Fibroblast of lung (primary cell): ENCODE measurements at places on chromosomes 11 and 22. TPM values are rescaled to one million over a fixed set of nuclear protein-coding genes. Genes with fewer than 3 reads are reported as not detected.
A peak's percentile ranks its signal among the peaks of the same experiment; 100 is the strongest.

DNA sequence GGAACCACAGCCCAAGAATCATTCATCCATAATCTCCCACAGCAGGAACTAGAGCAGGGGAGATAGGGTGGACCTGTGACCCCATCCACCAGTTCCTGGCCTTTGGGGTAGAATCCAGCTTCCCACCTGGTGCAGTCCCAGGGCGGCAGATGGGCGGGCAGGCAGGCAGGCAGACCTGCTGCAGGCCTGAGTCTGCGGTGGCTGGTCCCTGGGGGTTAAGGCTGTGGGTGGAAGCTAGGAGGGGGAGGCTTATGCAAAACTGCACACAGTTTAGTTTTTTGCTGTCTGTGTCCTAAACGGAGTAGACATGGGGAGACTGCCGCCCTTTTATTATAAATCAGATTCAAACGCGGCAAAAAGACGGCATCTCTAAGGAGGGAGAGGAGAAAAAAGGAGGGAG lies 4.5 kb upstream of the NEFH start:
- H3K4me1 ChIP-seq: no peaks in the 10 kb centered on the region
- H3K27ac ChIP-seq: no peak overlapping the region
- H3K27me3 ChIP-seq: peaks cover 23% of the 10 kb centered on the region
- no peak for DNase-seq

DNA sequence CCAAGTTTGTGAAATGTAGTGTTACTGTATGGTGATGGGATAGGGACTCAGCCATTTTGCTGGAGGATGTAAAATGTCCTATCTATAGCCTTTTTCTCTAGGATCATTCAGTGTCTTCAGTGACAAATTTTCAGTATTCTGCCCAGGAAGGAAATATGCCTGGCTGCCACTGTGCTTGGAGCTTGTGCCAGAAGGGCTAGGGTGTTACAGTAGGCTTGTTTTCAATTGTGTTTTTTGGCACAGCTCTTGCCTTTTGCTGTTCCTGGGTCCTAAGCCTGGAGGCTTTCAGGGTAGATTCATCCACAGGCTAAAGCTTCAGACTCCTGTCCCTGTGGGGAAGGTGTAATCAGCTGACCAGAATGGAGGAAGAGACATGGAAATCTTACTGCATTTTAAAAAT lies 22.0 kb upstream of the PHOX2A start:
- no peaks in the 10 kb centered on the region for H3K36me3 ChIP-seq
- H3K4me3 ChIP-seq: no peak overlapping the region
- peaks cover 2% of the 10 kb centered on the region for H3K27me3 ChIP-seq
- H3K27ac ChIP-seq: no peak overlapping the region

FEN1 gene
- total RNA-seq: 3.6 and 3.8 TPM in 2 replicates

DNA sequence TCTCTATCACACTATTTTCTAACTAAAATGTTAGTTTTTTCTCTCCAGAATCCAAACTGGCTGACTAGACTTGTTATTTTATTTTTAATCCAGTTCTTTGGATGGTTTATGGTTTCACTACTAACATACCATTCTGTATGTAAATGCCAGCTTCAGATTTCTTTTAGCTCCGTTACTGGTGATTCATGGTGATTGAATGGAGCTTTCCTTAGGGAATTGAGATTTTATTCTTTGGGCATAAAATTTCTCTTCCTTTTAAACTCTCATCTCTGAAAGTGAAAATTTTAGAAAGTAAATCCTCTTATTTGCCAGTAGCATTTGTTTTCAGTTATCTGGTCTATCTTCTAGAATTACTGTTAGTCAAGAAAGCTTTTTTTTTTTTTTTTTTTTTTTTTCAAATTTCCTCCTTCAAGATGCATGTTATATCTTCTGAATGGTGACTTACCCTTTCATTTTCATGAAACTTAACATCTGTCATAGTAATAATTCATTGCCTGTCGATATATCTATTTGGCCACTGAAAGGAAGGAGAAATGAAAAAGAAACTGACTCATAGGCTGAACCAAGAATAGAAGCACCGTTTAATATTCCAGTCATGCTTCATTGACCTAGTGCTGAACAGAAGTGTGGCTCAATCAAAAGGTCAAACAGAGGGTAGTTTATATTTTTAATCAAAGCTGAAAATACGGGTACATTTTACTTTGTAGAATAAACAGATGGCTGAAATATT lies 6.4 kb downstream of the ENDOD1 start:
- H3K27me3 ChIP-seq: no peaks in the 10 kb centered on the region
- peak; percentile 74 for DNase-seq
- no peaks in the 10 kb centered on the region for H3K36me3 ChIP-seq
- no peak overlapping the region for H3K4me3 ChIP-seq
- peaks cover 15% of the 10 kb centered on the region for H3K4me1 ChIP-seq
- H3K27ac ChIP-seq: no peak overlapping the region

DNA sequence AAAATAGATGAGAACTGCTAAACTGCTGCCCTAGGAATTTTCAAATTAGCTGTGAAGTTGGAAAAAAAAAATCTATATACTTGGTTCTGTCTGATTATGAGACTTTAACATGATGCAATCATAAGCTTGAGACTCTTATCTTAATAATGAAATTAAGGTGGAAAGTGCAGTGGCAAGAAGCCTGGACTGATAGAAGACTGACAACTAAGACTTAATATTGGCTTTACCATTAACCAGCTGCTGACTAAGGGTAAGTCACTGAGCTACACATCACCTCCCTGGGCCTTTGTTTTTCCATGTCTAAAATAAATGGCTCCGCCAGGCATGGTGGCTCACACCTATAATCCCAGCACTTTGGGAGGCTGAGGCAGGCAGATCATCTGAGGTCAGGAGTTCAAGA lies 56.9 kb downstream of the SLC35F2 start:
- DNase-seq: no peak
- H3K27ac ChIP-seq: no peak overlapping the region
- no peaks in the 10 kb centered on the region for H3K36me3 ChIP-seq
- H3K27me3 ChIP-seq: no peaks in the 10 kb centered on the region
